ENCODE measurements at places on chromosomes 11 and 22.

DNA sequence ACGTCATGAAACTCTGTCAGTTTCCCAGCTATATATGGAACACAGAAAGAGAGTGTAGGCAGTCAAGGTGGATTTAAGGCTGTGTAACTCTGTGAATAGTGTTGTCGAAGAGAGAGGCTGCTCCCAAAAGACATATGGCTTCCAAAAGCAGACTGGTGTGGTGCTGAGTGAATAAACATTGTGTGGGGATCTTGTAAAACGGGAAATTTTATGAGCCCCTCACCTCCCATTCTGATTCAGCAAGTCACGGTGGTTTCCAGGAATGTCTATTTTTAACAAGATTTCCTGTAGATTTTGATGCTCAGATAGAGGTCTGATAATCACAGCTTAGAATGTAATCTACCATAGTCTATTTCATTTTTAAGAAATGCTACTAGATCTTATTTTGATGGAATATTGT is 67.9 kb downstream of the SESN3 start:
- no peak for DNase-seq

GRCh38 chr11:71120471-71120896 is 131.9 kb downstream of the SHANK2 start:
- no peak for DNase-seq

- DNase-seq = no peak
Measured at GRCh38 chr11:13338019-13338426, 60.4 kb downstream of the BMAL1 start.

DNA sequence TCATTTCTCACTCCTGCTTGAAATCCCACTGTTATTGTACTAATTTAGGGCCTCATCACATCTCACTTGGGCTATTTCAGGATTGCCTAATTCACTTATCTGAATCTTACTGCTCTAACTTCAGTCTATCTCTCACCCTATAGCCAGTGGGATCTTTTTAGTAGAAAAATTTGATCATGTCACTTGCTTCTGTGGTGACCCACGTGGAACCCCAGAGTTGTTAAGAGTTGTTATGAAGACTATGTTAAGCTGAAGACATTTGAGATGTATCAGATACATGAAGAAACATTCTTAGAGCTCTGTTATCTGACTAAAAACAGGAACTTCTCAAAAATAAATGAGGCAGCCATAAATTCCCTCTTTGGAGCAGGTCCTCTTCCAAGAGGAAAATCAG is 1375.6 kb upstream of the TENM4 start:
- no peak for DNase-seq
